ENCODE measurements at places on chromosomes 7 and 10. TPM values are rescaled to one million over a fixed set of nuclear protein-coding genes. Genes with fewer than 3 reads are reported as not detected.

DNA sequence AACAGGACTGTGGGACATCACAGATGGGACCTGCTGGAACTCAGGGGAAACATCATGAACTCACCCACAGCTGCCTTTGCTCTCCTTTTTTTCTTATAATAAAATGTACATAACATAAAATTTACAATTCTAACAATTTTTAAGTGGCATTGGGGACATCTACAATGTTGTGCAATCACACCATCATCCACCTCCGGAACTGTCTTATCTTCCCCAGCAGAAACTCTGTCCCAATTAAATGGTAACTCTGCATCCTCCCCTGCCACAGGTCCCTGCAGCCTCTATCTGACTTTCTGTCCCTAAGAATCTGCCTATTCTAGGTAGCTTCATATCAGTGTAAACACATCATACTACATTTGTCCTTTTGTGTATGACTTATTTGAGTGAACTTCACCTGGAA is 19.4 kb upstream of the TMEM72 start:
- DNase-seq = no peak

DNA sequence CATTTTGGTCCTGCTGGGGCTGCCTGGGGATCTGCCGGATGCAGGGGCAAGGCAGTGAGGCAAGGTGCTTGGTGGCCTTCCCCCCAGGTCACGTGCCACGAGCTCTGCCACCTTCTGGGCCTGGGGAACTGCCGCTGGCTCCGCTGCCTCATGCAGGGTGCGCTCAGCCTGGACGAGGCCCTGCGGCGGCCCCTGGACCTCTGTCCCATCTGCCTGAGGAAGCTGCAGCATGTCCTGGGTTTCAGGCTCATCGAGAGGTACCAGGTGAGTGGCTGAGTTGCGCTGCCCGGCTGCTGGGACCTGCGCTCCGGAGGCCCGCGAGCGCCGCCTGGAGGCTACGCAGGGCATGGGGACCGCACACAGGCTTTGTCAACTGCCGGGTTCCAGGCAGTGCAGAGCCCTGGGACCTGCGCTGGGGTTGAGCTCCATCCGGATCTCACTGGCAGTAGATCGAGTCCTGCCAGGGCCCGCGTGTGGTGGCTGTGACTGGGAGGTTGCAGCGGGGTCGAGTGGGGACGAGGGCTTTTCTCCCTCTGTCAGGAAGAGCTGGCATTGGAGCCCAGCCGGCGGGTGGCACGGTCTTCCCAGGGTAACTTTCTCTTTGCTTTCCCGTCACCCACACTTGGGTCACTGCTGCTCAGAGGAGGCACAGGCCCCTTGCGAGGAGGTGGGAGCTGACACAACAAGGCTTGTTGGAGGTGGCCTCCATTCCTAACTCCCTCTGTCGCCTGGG is 21.7 kb downstream of the AMZ1 start:
- DNase-seq = peak; percentile 61

DNA sequence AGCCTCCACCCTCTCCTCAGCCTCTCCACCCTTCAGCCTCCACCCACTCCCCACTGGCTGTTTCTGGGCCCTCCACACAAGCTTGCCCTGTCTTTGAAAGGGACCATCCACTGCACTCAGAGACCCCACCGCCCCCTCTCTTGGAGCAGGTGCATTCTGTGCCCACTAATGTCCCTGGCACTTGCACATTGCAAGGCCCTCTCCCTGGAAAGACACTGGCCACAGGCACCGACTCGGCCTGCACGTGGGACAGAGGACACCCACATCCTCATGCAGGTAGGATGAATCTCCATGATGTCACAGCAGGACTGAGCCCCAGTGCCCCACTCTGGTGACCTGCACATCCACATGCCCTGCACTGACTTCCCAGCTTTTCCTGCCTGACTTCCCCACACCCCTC is 36.8 kb upstream of the EBF3 start:
- DNase-seq = no peak

- peak; percentile 52 for DNase-seq
These were observed 5.3 kb downstream of the SH3PXD2A start for GRCh38 chr10:103849880-103850571.

DNA sequence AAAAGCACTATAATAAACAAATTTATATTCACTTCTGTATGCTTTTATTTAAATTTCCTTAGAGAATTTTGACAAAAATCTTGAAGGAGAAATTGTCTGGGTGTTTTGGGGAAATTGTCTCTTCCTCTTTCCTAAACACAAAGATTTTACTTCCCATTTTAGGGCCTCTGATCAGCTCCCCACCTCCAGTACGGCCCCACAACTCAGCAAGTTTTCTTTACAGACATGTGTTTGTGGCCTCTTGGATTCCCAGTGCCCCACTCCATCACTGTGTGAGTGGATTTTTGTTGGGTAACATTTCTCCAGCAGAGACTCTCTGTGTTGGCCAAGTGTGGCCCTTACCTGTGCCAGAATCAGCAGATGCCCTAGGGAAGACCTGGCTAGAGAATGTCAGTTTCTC is 182.8 kb upstream of the CDC14C start:
- peak; percentile 38 for DNase-seq

GIMAP2 gene
- 6.7 TPM for polyA plus RNA-seq

GRCh38 chr10:6050801-6051445 is 11.2 kb downstream of the IL2RA start:
- peak; percentile 70 for DNase-seq

- DNase-seq = peak; percentile 13
These were observed 139.0 kb downstream of the SEPTIN14 start for GRCh38 chr7:55723621-55723941.

CRTAC1 gene
- 0.54 TPM for polyA plus RNA-seq

DNA sequence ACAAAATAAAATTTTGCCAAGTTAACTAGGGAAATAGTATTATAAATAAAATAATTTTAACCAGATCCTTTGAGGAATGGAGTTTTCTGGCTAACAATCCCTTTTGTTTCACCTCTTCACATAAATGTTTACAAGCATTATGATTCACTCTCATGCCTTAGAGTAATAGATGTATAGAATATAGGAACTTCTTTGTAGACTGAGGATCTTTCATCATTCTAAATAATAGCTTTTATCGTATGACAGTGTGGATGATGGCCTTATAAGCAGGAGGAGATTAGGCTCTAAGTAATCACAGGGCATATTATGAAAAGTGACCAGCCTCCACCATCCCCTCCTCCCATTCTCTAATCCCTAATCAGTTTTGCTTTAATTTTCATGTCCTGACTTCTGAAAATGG is 13.5 kb downstream of the ING3 start:
- no peak for DNase-seq

- DNase-seq = no peak
These were observed 4.4 kb upstream of the SMIM30 start for GRCh38 chr7:113122744-113123143.

DNA sequence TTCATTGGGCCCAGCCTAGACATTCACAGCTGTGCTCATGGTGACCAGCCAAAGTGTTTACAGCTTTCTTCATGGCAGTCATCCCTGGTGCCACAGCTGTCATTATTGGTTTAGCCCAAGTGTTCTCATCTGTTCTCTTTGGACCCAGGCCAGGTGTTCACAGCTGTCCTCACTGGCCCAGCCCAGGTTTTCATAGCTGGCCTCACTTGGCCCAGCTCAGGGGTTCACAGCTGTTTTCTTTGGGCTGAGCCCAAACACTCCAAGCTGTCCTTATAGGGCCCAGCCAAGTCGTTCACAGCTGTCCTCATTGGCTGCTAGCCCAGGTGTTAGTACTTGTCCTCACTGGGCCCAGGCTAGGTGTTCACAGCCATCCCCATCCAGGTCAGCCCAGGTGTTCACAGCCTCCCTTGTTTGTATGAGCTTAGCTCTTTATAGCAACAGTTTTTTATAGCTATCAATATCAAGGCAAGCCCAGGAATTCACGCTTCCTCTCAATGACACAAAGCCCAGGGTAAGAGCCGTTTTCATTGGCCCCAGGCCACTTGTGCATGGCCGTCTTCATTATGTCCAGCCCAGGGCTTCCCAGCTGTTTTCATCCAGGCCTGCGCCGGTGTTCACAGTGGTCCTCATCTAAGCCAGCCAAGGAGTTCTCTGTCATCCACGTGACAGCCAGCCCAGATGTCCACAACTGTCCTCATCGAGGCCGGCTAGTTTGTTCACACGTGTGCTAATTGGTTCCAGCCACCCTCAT is 11.6 kb downstream of the FRG2B start:
- peak; percentile 10 for DNase-seq
